ENCODE measurements at places on chromosomes 2 and 18.

DNA sequence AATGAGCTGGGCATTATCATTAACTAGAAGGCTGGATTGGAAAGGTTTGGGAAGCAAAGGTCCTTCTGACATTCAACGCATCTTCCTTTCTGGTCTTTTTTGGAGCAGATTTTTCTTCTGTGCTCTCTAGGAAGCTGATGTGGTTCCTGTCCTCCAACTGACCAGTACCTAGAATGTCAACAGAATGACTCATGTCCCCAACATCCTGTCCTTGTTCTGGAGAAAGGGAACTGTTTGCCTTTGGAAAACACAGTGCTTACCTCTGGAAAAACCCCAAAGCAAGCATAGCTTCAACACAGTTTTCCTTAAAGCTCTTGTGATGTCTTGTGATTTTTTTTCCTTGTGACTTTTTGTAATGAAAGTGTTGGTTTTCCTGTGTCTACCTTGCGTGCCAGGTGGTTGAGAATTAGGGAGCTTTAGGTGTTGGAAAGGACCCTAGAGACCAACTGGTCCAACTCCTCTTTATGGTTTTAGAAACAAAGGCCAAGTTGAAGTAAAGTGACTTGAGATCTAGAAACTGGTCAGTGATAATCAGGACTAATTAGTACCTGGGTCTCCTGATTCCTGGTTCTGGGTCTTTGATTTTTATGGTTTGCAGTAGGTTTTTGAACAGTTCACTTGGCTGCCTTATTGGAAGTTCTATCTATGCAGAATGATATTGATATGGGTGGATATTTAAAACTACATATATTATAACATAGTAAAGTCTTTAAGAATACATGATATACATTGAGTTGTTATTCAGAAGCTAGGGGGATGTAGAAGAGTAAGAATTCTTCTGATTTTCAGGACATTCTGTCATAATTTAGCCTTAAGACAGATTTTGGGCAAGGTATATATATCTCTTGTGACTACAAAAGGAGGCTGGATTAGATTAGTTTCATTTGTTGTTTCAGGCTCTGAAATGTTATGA, 70.5 kb downstream of the FMNL2 start:
- DNase-seq: no peak

- no peak for DNase-seq
Measured at GRCh38 chr2:127454595-127455565, 36.7 kb downstream of the PROC start.

DNA sequence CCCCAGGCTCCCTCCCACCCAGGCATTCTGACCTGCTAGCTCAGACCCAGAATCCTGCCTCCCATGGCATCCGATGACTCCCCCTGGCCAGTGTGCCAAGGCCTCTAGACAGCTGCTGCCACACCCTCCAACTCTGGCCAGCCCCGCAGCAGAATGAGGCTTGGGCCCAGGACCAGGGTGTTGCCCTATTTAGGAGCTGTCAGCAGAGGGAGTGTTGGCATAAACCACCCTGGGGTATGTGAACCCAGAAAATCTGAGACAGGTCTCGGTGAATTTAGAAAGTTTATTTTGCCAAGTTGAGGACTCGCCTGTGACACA, 134.3 kb downstream of the KLHL29 start:
- no peak for DNase-seq

- no peak for DNase-seq
Measured at GRCh38 chr2:110124939-110125691, 9.5 kb upstream of the MALL start.

DNA sequence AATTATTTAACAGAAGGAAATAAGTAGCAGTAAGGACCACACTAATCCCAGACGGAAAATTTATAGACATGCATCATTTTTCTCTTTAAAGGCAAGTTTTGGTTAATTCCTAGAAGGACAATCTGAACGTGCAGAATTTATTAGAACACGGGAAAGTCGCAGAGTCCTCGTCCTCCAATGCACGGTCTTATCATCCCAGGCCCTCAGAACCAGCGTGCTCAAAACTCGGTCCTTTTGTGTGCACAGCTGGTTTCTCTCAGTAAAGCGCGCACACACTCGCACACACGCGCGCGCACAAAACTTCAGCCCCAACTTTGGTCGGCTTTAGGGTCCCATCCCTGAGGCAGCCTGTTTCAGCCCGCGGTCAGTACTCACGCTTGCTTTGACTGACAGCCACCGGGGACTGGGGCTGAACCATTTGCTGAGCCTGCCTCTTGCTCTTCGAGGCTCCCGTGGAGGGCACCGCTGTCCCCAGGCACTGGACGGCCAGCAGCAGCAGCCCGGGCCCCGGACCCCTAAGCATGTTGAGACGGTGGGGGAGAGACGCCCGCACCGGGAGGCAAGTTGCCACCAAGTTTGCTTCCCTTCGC, 493 bp downstream of the FN1 start:
- DNase-seq: no peak

- no peak for DNase-seq
Measured at GRCh38 chr18:77173275-77174030, 40.9 kb upstream of the MBP start.

DNA sequence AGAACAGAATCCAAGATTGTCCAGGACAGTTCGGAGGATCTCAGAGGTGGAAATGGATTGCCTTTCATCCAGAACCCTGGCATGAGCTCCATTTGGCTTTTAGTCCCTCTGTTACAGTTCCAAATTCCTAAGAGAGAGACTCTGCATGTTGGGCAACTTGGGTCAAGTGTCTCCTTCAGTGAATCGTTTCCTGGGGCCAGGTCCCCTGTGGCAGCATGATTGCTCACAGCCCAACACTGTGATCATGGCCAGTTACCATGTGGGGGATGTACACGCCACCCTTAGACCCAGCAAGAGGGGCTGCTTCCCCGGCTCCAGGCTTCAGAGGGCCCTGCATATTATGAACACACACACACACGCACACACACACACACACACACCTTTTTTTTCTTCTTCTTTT, 118.6 kb upstream of the GLI2 start:
- no peak for DNase-seq

GRCh38 chr18:22796113-22796512, 137.0 kb upstream of the RBBP8 start:
- DNase-seq: no peak

- no peak for DNase-seq
Measured at GRCh38 chr2:160073284-160073888, 11.0 kb upstream of the PLA2R1 start.

DNA sequence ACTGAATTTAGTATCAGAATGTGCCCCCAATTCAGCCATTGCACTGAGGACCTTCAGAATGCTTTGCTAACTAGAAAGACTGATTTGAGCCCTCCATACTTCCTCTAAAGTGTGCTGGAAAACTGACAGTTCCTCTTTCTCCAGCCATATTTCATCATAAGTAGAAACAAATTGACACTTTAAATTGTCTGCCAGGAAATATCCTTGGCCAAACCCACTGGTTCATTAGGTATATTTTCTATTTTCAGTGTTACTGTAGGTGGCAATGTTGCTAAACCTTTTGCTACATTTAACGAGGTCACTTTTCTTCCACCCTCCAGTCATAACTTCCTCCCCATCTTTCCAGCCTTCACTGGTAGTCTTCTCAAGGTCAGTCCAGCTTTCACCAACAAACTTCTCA, 21.5 kb downstream of the SP5 start:
- no peak for DNase-seq

DNA sequence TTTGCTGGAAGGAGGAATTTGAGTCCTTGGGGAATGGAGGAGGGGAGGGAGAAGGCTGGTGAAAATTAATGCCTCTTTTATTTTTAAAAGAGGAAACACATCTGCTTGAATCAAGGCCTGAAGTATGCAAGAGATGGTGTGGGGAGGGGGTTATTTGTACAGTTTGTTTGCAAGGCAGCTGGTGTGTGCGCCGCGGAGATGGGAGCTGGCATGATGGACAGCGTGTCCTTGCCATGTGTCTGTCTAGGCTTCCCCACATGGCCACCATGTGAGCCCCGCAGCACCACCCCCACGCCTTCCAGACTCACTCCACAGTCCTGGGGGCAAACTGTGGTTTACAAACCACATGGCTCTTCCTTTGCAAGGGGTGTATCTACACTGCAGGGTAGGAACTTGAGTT, 154.8 kb upstream of the APCDD1 start:
- no peak for DNase-seq

GRCh38 chr2:27322301-27322765, 564 bp downstream of the MPV17 start:
- DNase-seq: no peak

GRCh38 chr2:47312491-47312850, 90.5 kb upstream of the MSH2 start:
- no peak for DNase-seq

DNA sequence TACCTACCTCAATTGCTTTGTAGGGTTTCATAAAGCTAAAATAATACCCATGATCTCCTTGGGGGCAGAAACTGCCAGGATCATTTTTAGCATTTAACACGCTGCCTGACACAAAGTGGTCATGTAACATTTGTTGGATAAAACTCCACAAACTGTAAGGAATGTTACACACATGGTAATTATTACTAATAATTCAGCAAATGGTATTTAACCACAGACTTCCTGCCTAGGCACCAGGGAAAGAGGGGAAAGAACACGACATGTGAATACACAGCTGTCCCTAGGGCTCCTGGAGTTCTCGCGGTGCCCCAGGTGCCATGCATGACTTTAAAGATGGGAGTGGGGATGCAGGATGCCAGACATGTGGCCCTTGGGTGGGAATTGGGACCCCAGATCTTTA, 43.5 kb downstream of the ASAP2 start:
- DNase-seq: no peak
